Erythroblast (primary cell): ENCODE measurements at places on chromosomes 3 and 15.
A peak's percentile ranks its signal among the peaks of the same experiment; 100 is the strongest.

GRCh38 chr3:159632851-159633250 is 355.8 kb upstream of the IL12A start:
- no peak for DNase-seq

DNA sequence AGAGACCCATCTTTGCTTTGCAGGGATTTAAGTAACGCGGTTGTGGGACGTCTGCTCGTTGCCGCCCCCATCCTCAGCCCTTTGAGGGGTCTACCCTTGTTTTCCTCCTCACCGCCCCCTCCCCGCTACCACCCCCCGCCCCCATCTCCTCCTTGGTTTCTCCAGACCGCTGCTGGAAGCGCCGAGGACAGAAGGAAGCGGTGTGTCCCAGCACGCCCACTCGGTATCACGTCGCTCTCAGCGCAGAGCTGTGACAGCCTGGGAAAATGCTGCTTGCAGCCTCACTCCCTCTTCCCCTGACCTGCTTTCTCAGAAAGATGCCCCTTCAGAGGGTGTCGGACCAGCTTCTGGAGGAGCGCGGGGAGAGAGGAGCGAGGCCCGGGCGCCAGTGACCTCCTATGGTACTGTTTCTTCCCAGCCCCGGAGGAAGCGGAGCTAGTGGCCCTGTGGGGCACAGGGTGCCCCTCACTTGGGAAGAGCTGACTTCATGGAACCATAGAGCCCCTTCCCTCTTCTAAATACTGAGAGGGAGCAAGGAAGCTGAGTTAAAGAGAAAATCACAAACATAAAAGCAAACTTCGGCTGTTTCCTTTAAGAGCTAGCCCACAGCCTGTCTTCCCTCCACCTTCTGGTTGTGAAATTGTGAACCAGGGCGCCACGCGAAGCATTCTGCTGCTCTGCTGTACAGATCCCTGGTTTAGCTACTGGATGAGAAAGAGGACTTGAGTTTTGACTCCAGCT is 698 bp downstream of the IL1RAP start:
- peak; percentile 26 for DNase-seq

DNA sequence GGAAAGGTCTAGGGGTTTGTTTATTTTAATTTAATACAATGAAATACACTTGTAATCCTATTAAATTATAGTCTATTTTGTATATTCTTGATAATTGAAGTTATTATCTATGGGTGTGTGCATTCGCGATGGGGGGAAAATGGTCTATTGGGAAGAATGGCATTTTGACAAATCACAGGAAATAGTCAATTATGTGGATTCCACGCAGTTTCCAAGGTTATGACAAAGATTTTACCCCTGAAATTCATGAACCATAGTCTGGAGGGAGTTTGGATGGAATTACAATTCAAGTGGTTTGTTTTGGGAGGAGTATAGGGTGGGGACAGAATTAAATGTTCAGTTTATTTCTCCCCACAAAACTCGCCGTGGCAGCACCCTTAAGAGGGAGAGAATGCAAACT is 66.5 kb downstream of the RBMS3 start:
- no peak for DNase-seq

GRCh38 chr3:103511891-103512290 is 1077.1 kb downstream of the ZPLD1 start:
- no peak for DNase-seq

DNA sequence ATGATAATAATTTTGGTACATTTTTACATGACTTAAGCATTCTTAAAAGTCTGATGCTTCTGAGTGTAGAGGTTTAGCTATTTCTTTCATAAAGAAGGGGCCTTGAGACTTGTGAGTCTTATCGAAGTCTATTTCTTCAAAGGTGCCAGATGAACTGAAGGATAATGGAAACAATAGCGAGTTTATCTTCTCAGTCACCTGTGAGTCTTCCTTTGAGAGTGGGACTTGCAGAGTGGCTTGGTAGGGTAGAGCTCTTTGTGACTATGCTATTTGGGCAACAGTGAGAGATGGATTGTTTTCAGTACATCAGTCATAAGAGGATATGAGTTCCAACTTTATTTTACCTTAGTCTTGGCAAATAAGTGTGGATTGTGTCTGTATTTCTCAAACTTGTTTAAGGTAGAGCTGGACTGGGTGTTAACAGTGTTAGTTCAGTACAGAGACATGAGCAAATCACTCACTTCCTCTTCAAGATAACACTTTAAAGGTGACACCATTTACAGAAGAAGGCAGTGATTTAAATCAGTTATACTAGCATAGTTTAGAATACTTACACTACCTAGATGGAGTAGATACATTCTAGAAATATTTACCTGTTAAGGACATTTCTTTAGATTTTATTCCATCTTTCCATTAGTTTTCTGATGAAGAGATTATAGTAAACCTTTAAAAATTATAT is 3.2 kb downstream of the AKAP13 start:
- no peak for DNase-seq

DNA sequence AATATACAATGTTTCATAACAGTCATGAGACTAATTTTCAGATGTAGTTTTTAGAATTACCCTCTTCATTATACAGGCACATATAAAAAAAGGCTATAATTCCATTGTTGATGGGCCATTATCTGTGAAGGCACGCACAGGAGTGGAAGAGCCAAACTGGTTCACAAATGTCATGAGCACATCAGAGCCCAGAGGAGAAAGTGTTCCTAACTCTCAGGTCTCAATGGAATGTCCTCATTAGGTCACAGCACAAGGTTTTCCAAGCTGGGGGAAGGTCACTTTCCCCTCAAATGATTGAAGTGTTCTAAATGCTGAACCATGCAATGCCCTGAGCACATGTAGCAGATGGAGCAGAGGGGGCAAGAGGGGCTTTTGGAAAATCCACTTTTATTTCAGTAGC is 41.2 kb downstream of the GJD2 start:
- DNase-seq: no peak

DNA sequence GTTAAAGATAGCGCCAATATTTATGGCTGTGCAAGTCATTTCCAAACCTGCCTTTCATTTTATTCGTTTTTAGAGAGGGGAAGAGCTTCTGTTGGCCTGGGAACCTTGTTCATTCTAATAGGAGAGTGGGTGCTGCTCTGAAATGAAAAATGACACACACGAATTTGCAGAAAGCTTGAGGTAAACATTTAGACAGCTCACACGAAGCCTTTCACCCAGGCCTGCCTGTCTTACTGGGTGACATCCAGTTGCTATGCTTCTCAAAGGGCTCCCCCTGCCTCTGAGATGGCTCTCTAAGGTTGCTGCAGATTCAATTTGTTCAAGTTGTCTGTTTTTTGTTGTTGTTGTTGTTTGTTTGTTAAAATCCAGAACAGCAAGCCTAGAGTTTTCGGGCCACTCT is 18.2 kb downstream of the PEX5L start:
- no peak for DNase-seq

DNA sequence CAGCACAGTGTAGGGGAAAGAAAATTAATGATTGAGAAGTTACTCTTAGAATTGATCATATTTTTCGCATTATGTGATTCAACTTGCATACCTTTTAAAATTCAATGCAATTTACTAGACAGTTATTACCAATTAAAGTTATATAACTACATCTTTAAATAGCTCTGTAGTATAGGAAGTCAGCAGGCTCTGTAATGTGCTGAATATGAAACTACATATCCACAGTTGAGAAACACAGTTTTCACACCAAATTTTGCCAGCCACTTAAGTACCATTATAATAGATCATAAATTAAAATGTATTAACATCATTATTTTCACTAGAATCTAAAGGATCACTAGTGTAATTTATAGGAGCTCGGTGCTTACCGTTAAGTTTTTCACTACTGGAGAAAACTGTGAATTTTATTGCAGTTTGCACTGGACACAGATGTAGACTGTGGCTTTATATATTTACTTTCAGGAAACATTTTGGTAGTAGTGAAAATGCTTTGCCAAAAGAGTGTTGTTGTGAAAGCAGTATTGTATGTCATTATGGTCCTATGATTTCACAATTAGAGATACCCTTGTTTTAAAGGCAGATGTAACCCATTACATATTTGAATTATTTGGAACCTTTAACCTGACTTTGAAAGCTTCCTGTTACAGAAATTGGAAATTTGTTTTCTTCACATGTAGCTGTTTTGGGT is 113.6 kb downstream of the PLCL2 start:
- no peak for DNase-seq

DNA sequence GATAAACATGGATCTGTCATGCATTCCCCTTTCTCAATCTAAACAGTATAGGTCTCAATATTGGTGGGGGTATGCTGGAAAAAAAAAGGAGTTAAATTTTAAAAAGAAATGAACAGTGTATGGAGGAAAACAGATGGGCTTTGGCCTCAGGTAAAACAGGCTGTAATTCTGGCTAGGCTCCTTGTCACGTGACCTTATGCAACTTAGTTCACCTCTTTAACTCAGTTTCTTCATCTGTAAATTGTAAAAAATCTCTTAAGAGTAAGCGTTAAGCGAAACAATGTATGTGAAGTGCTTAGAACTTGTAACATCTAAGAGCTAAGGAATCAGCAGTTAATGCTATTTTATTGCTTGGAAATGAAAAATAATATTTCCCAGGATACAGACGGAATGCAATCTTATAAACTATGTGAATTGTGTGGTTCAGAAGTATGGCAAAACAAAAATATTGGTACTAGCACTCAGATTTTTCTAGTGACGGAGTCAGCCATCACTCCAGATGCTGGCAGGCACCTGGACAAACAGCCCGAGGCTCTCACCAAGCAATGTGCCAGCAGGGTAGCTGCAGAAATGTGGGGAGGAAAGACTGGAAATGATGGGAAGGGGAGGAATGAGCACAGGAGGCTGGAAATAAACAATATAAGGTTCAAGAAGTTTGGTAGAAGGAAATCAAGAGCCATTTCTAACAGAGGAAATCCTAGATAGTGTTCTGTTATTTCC is 172.8 kb downstream of the USP13 start:
- no peak for DNase-seq

DNA sequence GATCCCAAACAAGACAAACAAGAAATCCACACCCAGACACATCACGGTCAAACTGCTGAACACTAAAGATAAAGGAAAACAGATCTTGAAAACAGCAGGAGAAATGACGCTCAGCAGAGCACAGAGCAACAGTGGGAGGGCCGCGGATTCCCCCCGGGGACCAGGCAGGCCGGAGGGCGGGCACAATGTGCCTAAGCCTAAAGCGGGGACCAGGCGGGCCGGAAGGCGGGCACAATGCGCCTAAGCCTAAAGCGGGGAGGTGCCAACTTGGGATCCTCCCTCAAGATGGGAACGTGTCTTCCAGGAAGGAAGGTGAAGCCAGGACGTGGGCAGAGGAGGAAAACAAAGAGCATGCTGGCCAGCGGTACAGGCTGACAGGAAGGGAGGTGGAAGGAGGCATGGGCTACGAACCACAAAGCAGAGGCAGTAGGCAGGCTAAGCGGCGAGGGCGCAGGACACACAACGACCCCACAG is 31.1 kb downstream of the CYFIP1 start:
- peak; percentile 15 for DNase-seq

- DNase-seq: no peak
These were observed 303.0 kb upstream of the TPM1 start for GRCh38 chr15:62739507-62739906.

- DNase-seq: no peak
These were observed 16.2 kb downstream of the MRAS start for GRCh38 chr3:138364356-138365252.

DNA sequence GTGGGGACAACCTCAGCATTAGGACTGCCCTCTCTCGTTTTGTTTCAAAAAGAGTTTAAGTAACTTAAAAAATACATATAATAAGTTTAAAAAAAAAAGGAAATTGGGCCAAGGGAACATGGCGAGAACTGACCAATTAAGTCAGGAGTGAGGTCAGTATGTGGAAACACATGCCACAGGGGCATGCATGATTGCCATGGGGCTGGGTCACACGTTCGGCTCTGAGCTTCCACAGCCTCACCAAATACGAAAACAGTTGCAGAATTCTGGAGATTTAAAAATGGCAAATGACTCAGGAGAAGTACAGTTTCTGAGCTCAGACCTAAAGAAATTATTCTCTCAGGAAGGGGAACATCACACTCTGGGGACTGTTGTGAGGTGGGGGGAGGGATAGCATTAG is 24.1 kb downstream of the PDE8A start:
- no peak for DNase-seq

- DNase-seq: no peak
These were observed 4.7 kb upstream of the TMEM41A start for GRCh38 chr3:185503521-185503920.

GRCh38 chr3:24443476-24443875 is 51.2 kb downstream of the THRB start:
- no peak for DNase-seq

GRCh38 chr3:48388966-48389365 is 16.9 kb downstream of the FBXW12 start:
- DNase-seq: no peak

DNA sequence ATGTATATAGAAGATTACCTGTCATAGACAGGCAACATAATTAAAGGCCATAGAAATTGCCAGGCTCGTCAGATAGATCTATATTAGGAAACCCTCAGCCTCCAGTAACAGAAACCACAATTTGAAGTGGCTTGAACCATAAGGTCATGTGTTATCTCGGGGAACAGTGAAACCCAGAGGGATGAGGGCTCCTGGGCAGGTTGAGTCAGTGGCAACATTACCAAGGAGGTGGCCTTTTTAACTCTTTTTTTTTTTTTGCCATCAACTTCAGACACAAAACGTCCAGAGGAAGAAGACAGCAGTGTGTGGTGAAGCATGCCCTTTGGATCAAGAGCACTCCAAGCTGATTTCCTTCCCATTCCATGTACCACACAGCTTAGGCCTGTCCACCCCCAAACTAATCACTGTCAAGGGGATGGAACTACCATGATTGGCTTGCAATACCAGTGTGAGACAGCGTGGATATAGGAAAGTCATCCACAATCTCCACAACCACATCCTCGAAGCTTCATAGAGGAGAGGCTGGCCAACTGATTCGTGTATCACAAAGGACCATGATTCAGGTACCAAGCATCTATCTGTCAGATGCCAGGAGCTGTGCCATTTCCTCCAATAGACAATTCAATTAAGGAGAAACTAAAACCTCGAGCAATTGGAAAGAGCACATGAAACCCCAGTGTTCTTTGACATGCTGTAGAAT is 999 bp upstream of the KIF7 start:
- DNase-seq: no peak

DNA sequence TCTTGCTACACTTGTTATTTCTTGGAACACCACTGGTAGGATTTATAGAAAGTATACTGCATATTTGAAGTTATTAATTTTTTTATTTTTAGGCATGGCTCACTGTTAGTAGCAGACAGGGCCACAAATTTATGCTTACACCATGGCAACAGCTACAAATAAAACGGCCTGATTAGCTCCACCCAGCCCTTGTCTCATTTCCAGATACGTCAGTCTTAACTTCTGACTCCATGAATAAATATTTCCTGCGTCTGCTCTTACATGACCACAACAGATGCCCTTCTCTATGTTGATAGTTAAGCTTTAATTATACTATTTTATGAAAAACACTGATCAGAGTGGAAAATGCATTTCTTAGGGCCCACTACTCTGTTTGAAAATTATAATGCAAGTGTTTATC is 62.3 kb upstream of the CPOX start:
- no peak for DNase-seq

DNA sequence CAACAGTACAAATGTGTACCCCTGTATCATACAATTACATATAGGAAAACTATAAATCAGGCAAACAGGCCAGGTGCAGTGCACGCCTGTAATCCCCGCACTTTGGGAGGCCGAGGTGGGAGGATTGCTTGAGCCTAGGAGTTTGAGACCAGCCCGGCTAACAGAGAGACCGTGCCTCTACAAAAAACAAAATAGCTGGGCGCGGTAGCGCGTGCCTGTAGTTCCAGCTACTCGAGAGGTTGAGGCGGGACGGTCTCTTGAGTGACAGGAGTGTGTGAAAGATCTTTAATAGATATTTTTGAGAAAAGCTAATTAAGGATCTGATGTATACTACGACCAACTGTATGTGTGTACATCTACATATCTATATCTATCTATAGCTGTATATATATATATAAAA is 33.8 kb upstream of the BDH1 start:
- DNase-seq: no peak
